ENCODE measurements at places on chromosomes 7 and 10. TPM values are rescaled to one million over a fixed set of nuclear protein-coding genes. Genes with fewer than 3 reads are reported as not detected.

GRCh38 chr10:122657255-122657654, 42.4 kb downstream of the C10orf120 start:
- no peak for DNase-seq

DNA sequence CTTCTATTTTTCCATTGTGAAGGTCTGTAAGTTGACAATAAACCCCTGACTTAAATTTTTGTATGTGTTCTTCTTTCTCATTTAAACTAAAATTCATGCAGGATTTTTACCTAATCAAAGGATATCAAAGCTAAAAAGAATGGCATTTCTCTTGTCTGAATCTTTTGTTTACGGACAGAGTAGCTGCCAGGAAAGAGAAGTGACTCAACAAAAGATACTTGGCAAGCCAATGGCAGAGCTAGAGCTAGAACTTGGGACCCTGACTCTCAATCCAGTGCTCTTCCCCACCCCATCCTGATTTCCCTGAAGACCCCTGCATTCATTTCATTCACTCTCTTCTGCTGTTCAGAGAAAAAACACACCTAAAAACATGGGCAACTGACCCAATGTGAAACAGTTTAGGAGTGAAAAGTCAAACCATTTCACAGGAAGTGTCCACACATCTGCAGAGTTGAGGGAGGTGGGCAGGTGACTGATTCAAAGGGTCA, 40.2 kb upstream of the PDLIM1 start:
- DNase-seq, result no peak

- no peak for DNase-seq
Measured at GRCh38 chr10:61063901-61064300, 119.9 kb upstream of the RHOBTB1 start.

DNA sequence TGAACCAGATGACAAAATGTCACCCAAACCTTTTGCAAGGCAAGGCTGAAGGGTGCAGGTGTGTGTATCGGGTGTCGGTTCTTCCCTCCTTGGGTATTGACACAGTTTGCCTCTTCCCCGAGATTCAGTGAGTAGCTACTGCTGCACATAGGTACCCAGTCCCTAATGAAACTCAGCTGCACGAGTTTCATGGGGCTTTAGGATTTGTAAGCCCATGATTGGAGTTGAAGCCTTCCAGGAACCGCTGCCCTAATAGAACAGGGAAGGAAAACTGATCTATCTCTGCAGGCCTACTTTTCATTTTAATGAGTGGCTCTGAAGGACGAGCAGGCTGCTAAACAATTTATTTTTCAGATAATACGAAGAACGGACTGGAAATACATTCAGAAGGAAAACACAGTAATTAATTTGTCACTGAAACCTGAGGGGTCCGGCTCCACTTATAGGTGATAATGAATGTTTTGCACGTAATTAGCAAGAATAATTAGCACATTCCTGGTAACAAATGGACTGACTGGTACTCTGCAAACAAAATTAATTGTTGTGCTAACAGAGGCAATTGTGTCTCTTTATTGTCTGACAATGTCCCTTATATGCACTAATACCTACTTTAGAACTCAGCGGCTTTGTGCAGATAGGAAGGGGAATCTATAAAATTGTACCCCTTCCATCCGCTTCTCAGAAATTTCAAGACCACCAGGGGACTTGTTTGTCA, 49.6 kb upstream of the FZD8 start:
- no peak for DNase-seq

DNA sequence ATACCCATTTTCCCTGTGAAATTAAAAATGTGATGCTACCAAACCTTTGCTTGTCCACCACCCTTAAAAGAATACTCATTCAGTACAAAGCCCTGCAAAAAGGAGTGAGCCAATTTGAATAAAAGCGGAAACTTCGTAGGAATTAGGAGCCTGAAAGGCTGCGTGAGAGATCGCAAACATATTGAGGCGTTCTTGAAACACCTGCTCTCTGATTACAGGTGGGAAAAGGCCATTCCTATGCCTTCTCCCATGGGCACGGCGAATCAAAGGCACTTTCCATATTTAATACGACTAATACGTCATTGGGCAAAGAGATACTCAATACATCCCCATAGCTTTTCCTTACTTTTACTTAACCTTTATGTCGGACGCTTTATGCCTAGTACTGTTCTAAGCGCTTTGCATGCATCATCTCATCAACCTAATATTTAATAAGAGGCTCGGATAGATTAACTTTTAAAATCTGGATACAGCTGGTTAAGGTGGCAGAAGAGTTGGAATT, 30.9 kb upstream of the KMT2E start:
- no peak for DNase-seq

GRCh38 chr10:21160116-21160515, 263.0 kb upstream of the NEBL start:
- DNase-seq, result no peak

- no peak for DNase-seq
Measured at GRCh38 chr7:30166841-30167235, 32.1 kb downstream of the MTURN start.

DNA sequence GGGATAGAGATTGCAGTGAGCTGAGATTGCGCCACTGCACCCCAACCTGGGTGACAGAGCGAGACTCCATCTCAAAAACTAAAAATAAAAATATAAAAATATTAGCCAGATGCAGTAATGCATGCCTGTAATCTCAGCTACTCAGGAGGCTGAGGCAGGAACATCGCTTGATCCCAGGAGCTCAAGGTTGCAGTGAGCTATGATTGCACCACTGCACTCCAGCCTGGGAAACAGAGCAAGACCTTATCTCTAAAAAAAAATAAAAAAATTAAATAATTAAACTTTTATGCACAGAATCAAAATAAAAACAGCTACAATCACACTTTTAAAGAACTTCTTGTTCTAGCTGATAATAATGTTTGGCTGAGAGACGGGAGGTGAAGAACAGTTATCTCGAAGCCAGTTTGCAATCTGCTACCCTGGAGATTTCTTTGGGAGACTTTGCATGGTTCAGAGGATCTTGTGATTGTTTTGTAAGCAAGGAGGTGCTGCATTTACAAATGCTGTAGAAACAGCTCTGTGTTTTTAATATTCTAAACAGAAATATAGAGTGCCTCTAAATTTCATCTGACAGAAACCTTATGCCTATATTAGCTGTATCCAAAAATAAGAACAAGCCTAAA, 19.9 kb upstream of the MACROH2A2 start:
- no peak for DNase-seq

DNA sequence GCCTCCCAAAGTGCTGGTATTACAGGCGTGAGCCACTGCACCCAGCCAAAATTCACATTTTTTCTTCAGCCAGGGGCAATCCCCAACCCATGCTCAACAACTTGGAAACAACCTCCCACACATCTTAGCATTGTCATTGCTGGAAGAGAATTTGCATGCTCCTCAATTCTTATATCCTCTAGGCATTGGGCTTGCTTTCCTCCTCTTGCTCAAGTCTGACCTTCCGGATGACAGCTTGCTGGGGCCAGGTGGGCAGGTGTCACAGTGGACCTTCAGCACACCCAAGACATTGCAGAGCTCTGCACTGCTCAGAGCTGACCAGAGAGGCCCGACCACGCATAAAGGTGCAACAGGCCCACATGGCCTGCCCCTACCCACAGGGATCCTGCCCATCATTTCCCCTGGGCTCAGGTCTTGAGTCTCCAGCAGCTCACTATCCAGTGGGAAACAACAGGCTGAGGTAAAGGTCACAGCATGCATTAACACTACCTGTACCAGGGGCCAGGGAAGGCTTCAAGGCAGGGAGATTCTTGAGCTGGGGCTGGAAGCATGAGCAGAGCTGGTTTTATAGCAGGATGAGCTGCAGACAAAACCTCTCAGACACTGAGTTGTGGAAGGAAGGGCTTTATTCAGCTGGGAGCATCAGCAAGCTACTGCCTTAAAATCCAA, 6.8 kb upstream of the GPR15LG start:
- no peak for DNase-seq

DNA sequence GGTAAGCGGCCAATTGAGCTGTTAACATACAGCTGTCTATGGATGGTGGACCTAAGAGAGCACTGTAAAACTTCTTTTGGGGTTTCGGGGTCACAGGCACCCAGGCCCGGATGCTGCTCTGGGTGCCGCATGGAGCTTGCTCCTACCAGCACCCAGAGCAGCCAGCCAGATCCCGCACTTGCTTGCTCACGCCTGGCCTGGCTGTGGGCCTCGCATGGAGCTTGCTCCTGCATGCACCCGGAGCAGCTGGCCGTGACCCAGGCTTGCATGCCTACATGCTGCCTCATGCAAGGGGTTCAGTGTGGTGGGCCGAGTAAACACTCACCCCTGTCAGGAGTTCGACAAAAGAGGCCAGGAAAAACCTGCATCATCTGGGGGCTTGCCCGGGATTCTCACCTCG, 896.9 kb downstream of the SORCS1 start:
- no peak for DNase-seq

DNA sequence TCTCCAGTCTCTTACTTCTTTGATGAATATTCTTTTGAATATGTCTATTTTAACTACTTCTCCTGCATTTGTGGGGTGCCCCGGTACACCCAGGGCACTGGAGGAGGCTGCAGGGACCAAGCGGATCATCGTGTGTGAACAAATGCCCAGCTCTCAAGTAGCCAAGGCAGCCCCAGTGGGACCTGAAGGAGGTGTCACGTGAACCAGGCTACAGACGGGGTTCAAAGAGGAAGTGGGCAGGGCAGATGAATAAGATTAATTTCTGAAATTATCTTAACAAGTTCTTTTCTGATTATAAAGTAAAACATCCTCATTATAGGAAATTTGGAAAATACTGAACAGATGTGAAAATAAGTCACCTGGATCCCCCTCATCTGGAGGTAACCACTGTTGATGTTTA, 78.4 kb upstream of the DUSP5 start:
- DNase-seq, result no peak

DNA sequence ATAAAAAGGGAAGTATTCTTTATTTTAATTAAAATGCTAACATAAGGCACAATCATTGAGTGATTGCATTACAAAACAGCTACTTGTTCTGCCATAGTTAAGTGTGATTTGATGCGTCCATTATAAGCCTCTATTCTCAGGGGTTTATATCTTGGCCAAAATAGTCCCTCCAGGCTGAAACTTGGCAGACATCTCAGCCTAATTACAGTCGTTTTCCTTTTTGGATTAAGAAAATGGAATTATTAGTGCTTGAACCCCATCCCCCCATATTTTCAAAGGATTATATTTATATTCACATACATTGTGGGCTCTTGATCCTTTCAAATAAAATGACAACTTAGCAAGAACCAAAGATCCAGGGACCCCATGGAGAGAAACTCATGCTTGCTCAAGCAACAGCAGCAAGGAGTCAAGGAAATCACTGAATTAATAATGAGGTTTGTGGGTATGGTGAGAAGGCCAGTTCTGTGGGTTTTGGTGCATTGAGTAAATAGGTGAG, 66.7 kb upstream of the NEUROD6 start:
- DNase-seq, result no peak

DNA sequence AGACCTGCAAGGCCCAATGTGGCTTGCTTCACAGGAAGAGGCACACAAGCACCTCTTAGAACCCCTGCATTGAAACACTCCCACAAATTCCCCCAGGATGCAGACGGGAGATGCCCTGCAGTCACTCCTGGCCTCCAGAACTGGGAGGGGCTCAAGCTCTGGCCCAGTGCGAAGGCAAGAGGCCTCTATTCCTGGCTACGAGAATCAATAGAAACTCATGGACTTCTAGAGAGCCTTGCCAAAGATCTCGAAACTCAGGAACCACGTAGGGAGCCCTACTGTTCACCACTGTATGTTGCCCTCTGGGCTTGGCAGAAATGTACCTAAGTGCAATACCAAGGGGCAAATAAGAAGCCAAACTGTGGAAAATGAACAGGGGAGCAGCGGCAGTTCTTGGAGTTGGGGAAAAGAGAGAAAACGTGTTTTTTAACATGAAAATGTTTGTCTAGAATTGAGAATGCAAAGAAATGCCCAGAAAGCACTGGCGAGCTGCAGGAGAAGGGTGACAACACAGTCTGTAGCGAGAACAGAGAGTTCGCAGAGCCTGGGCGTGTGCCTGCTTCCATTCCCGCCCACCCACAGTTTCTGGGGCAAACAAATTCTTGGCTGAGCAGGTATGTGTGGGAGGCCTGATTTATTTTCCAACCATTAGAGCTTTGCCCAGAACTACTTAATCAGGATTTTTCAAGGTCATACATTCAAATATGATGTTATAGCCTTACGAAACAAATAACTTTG, 260.5 kb upstream of the KLF14 start:
- no peak for DNase-seq

- DNase-seq, result no peak
Measured at GRCh38 chr10:70324339-70324861, 40.6 kb upstream of the NPFFR1 start.

GRCh38 chr7:21030237-21030871, 243.7 kb upstream of the SP8 start:
- no peak for DNase-seq

- DNase-seq, result no peak
Measured at GRCh38 chr7:153188630-153189029, 429.1 kb downstream of the ACTR3B start.

DNA sequence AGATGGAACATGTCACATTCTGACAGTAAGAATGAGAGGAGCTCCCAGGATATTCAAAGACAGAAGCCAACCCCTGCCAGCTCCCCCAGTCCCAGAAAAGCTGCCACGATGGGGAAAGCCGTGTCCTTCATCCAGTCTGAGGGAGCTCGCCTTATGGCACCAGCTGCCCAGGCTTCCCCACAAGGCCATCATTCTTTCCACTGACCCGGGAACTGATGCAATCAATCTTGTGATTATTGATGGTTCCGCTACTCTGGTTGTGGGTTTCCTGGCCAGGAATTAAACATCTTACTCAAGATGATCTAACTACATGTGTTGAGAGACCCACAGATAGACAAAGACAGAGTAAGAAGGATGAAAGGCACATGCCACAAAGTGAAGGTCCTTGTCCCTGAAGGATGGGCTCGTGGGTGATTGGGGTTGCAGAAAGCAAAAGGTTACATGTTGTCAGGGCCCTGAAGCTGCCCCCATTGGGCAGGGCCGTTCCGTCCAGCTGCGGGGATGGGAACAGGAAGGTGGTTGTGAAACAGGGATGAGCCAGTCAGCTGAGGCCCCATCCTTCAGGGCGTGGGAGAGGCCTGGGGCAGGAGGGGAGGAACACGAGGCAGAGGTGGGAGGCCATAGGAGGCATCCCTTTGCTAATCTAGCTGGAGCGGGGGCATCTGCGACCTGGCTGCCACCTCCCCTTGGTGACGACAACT, 127.6 kb downstream of the OAT start:
- no peak for DNase-seq

Gene HYCC1
- total RNA-seq, result 79.1 TPM

Gene CTAGE6
- total RNA-seq, result 3.4 TPM

Gene NODAL
- not detected for total RNA-seq

Gene C10orf143
- total RNA-seq, result 1.6 TPM

Gene GDF2
- not detected for total RNA-seq

Gene FGFBP3
- 1.5 TPM for total RNA-seq

Gene HECW1
- 0.16 TPM for total RNA-seq

Gene NPFFR1
- total RNA-seq, result 0.05 TPM

Measured in urinary bladder (tissue), 4 donors.